ENCODE measurements at places on chromosomes 7 and 10.

DNA sequence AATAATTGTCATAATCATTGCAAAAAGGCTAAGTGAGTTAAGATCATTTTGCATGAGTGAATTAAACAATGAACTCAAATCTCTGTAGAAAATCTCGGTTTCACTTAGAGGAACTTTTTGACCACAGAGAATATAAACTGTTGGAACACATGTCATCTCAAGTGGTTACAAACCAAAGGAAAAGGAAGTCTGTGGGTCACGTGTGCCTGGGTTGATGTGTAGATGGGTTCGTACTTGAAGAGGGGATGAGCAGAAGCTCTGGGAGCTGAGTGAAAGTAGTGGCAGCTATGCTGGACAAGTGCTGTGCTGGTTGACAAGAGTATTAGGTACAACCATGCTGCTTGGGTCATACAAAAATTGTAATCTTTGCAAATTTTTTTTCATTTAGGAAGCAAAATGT lies 35.0 kb downstream of the GLRX3 start:
- no peak for DNase-seq

DNA sequence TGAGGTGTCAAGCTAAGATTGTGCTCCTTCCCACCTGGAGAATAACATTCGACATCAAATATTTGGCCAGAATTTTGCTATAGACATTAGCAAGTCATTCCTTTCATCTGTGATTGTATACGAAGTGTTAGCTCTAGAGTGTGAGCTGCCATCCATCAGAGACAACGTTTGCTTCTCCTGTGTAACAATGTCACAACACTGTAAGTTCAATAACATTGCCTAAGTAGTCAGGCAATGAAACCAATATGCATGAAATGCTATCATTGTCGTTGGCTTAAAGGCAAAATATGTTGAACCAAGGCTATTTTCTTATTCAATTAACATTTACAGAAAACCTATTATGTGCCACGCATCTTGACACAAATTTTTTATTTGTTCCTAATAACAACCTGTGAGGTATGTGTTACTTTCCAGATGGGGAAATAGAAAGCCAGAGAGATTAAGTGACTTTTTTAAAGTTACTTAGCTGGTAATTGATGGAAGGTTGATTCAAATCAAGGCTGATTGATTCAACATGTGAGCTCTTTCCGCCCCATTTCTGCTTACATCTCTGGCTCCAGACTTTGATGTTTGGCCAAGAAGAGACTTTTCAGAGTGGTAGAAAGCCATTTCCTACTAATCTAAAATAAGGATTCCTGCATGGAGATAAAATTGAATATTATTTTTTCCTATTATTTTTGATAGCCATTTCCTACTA lies 32.0 kb downstream of the BET1 start:
- no peak for DNase-seq

- no peak for DNase-seq
These were observed 188.4 kb downstream of the SEM1 start for GRCh38 chr7:96521068-96521894.

GRCh38 chr7:70631718-70632117 lies 500.2 kb upstream of the GALNT17 start:
- DNase-seq, result no peak

DNA sequence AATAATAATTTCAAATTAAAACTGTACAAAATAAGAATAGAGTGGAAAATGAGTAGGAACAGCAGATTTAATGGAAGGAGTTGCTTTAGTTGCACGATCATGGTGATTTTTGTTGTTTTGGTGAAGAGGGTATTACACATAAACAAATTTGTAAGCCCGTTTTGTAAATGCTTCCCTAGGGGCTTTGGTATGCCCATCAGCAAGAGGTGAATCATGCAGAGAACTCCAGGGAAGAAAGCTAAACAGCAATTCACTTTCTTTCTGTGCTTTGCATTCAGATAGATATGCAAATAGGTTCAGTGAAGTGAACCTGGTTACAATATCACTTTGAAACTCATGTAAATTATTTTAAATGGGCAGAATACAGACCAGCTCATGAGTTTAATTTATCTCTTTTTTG lies 422.2 kb upstream of the MTPN start:
- DNase-seq, result no peak

DNA sequence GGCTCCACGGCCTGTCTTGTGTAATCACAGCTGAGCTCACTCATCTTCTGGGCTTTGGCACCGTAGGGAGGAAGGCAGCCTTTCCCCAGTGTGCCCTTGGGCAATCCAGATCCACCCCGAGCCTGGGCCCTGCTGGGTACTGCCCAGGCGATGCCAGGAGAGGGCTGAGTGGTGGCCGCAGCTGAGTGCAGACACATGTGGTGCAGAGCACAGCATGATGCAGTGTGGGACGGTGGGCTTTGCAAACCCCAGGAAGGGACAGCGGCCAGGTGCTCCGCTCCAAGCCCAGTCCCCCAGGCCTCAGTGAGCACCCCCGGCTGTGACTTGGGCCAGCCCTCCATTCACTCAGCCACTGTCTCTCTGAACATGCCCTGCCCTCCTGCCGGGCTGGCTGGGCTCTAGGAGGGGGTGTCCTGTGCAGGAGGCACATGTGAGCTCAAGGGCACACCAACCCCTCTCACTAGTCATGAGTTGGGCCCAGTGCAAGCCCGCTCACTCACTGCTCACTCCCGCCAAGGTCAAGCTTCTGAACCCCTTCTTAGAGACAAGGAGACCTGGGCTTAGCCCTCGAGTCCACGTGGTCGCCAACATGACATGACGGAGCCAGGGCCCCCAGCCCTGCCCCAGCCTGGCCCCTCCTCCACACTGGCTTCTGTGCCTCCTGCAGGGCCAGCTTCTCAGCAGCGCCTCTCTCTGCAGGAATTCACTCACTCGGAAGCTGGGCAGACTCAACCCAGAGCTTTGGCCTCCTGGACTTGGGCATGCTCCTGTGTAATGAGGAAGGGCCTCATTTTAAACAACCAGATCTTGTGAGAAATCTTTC lies 77.5 kb upstream of the INSIG1 start:
- no peak for DNase-seq

DNA sequence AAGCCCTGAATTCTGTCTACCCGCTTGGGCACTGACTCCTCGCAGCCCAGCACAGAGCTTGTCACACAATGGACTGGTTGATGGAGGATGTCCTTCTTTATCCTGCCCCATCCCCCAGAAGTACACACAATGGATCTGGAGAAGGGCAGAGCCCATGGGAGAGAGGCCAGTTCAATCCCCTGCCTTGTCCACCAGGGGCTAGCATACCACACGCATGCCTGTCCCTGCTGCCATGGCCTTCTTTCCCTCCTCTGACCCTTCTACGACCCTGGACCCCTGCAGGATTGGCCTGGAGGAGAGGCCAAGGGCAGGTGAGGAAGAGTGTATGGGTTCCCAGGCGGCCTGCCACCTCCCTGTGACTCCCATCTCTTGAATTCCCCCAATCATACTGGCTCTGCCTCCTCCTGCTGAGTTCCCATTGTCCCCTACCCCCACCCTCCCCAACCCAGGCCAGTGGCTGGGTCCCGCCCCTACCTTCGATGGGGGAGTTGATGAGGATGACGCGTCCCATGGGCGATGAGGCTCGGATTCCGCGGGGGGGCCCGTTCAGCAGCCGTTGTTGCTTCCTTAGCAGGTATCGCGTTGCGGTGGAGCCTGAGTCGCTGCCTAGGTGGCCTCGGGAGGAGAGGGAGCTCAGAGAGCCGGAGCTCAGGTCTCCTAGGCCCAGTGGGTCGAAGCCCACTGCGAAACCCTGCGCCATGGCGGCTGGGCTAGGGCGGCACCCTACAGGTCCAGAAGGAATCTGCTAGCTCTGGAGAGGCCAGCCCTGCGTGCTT lies 1.2 kb downstream of the PDZD7 start:
- no peak for DNase-seq

DNA sequence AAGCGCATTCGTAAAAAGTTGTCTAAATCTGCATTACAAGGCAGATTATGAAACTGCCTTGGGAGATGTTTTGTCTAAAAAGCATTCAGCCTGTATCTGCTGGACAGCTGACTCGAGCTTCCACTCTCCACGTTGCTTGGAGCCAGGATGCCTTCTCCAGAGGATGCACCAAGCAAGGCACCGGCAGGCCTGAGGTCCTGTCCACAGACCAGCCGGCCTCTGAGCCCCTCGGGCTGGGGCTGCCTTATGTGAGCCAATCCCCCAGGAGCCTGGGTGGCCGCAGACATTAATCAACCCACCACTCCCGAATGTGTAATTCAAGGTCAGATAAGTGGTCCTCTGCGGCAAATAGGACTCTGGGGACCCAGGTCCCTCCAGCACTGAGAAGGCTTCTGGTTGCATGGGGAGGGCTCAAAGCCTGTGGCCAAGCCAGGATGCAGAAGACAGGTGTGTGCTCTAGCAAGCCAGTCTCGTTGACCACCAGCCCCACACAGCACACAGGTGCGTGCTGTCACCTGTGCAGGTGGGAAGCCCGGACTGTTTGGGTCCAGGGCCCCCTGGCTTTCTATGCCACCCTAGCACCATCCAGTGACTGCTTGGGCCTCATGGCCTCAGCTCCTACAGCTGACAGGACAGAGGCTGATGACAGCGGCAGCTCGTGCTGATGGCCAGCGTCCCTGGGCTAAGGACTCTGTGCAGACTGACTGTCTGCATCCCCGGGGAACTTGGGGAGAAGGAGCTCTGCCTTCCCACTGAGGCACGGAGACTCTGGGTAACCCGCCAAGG lies 4.8 kb upstream of the RET start:
- DNase-seq, result no peak

DNA sequence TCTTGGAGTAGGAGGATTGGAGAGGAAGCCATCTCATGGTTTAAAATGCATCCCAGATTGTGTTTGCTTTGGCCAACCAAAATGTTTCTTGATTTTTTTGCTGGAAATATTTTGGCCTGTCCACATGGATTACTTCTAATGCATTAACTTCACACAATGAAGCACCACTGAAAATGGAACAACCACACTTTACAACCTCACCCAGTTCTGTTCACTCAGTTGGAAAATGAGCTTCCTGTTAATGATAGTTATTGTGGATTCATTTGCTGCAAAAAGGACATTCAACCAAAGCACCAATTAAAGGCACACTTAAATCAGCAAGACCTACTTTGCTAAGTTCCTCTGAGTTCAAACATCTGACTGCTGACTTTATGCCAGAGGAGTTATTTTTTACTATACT lies 11.3 kb upstream of the A1CF start:
- DNase-seq, result no peak

DNA sequence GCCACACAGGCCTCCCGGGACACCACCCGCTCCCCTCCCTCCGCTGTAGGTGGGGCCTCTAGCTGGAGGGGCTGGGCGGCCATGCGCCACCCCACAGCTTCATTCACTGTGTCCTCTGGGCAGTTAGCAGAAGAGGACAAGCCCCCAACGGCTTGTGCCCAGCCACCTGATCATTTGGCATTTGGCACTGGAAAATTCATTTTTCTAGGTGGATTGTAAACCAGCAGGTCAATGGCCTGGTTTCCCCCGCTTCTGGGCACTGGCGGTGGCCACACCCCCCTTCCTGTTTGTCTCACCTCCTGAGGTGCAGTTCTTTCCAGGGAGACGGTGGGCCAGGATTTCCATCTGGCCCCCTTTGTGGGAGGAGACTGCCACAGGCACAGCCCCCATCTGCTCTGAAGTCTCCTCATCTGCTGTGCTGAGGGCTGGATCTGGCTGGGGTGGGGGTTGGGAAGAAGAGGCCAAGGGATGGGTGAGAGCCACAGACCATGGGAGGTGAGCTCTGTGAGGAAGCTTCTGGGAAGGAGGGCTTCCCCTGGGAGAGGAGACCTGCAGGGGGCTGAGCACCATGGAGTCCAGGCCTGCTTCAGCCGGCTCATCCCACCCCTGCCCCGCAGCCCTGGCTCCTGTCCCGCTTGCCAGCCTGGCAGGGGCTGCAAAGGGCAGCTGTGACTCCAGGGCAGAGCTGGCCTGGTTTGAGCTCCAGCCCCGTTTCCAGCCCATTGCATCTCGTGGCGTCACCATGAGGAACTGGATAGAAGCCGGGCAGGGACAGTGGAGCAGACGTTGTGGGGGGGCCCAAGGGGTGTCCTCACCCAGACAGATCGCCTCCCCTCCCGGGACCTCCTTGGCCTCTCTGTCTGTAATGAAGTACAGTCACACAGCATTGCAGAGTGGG lies 40.1 kb upstream of the SLC29A3 start:
- no peak for DNase-seq

DNA sequence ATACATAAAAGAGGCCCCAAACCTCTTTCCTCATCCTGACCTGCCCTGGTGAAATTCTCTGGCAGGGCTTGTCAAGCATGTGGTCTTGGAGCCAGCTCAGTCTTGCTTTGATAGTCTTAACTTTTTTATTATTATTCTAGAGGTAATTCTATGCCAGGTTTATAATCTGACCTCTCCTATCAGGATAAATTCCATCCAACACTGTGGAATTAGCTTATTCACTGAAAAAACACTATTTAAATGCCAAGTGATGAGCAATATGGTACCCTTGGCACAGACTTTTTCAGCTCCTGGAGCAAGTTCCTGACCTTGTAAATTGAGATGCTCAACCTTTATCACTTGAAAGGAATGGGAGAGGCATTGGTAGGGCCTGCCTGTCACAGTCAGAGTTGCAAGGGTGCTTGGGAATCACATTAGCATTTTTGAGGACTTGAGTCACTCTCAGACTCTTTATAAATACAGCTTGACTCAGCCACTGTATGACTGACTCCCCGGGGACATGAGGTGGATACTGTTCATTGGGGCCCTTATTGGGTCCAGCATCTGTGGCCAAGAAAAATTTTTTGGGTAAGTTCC lies at the start of gene CPA4:
TSS of gene CPA4 (plus strand) at position 480 of the 576 bp plus-strand sequence. CDS start at position 500, 20 bp downstream.
- peak; percentile 87 for DNase-seq

DNA sequence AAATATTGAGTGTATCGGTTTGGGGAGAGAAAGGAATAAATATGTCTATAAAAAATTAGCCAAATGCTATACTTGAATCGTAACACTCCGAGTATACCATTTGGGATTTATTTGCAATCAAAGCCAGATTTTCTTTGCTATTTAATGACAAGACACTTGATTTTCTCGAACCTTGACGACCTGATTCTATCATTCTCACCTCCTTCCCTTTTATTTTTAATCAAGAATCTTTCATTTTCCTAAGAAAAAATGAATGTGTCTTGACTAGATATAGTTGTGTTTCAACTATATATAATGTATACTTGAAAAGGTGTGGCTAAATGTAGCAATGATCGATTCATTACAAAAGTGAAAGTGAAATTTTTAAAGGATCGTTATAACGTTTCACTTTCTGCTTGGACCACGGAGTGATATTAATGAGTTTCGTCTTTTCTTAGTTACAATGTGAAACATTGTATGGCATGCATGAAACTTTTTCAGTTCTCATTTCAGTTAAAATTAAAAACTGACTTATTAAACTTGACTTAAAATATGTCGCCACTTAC lies 562 bp downstream of the NUB1 start:
- no peak for DNase-seq

- DNase-seq, result no peak
These were observed 84.7 kb upstream of the TMEM168 start for GRCh38 chr7:112874909-112875308.

DNA sequence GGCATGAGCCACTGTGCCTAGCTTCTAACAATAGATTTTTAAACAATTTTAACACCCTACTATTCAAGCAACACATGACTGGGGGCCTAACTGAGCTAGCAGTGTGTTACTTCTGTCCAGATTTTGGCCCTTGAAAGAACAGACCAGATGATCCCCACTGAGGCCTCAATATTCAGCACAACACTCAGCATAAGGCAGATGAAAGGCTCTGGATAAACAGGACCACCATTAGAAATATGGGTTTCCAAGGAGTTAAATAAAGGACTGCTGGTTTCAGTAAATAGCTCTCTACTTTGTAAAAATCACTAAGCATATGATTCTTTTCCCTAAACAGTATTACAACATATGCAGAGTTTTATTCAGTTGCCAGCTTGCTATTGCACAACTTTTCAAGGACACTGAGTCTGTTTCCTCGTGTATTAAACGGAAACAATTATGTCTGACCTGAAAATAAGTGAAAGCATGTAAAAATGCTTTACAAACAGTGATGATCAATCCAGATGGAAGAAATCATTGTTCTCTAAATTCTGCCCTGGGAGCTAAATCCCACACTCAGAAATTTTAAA lies 23.8 kb upstream of the FZD1 start:
- no peak for DNase-seq
